Activated B cell treated with CpG ODN at 0.5 μM for 24 hours (primary cell): ENCODE measurements at places on chromosomes 1 and 21.

DNA sequence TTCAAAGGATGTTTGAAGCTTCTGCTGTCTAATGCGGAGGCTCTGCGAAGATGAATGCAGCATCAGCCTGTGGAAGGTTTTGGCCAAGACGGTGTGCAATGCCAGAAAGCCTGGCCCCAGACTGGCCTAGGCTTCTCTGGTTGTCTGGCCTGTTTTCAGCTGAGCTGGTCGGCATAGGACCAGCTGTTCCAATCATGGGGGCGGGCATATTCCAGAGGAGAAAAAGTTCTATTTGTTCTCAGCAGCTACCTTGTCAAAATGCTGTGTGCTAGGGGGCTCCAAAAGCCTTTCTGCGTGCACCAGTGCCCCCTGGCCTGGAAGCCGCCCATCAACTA, 57.6 kb downstream of the TGFB2 start:
- H3K27ac ChIP-seq, result no peak overlapping the region
- no peaks in the 10 kb centered on the region for H3K27me3 ChIP-seq
- no peak for DNase-seq
- no peaks in the 10 kb centered on the region for H3K4me1 ChIP-seq
- no peak overlapping the region for H3K4me3 ChIP-seq
- H3K36me3 ChIP-seq, result no peaks in the 10 kb centered on the region

DNA sequence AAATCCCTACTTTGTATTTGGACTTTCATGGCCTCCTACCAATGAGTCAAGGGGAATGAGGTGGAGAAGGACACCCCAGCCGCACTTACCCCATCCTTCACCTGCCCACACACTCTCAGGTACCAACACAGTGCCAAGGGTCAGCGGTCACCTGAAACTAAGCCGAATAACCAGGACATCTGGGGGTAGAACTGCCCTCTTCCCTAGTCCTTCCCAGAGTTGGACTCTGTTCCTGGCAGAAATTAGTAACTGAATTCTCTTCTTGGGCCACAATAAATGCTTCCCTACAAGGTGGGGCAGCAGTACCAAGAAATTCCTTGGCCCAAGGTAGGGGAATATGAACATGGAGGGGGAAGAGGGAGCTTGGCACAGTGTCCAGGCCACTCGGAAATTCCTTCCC, 7.3 kb downstream of the SLC45A3 start:
- no peaks in the 10 kb centered on the region for H3K27me3 ChIP-seq
- no peak overlapping the region for H3K4me3 ChIP-seq
- no peaks in the 10 kb centered on the region for H3K36me3 ChIP-seq
- H3K4me1 ChIP-seq, result peaks cover 56% of the 10 kb centered on the region
- no peak for DNase-seq
- H3K27ac ChIP-seq, result no peak overlapping the region

GRCh38 chr1:44401256-44402228, 3.5 kb upstream of the RNF220 start:
- H3K36me3 ChIP-seq, result no peaks in the 10 kb centered on the region
- peaks cover 16% of the 10 kb centered on the region for H3K4me1 ChIP-seq
- no peak overlapping the region for H3K4me3 ChIP-seq
- no peak for DNase-seq

GRCh38 chr1:5348732-5349465, 643.3 kb downstream of the NPHP4 start:
- H3K4me3 ChIP-seq, result no peak overlapping the region
- H3K4me1 ChIP-seq, result no peaks in the 10 kb centered on the region
- no peak for DNase-seq
- H3K27me3 ChIP-seq, result no peaks in the 10 kb centered on the region

DNA sequence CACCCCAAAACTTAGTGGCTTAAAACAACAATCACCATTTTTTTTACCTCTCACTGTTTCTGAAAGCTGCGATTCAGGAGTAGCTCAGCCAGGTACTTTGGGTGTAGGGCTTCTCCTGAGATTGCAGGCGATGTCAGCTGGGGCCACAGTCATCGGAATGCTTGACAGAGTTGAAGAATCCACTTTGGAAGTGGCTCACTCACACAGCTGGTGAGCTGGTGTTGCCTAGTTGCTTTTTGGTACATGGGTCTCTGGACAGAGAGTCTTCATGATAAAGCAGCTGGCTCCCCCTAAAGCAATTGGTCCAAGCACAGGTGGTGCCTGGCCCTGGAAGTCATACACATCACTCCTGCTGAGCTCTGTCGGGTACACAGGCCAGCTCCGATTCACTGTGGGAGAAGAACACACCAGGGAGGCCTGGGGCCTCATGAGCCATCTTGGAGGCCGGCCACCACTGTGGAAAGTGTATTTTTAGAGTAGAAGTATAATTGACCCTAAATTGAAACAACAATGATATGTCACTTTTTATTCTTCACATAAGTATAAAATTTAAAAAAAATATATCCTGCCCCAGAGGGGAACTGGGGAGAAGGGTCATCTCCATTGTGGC, 75.2 kb upstream of the GALNT2 start:
- no peak overlapping the region for H3K27ac ChIP-seq
- no peak for DNase-seq
- H3K27me3 ChIP-seq, result peaks cover 6% of the 10 kb centered on the region
- no peaks in the 10 kb centered on the region for H3K36me3 ChIP-seq
- peaks cover 8% of the 10 kb centered on the region for H3K4me1 ChIP-seq
- H3K4me3 ChIP-seq, result no peak overlapping the region

GRCh38 chr1:179550746-179551682, 24.7 kb downstream of the NPHS2 start:
- no peak for DNase-seq
- no peak overlapping the region for H3K4me3 ChIP-seq
- H3K4me1 ChIP-seq, result no peaks in the 10 kb centered on the region
- peaks cover 8% of the 10 kb centered on the region for H3K27me3 ChIP-seq

DNA sequence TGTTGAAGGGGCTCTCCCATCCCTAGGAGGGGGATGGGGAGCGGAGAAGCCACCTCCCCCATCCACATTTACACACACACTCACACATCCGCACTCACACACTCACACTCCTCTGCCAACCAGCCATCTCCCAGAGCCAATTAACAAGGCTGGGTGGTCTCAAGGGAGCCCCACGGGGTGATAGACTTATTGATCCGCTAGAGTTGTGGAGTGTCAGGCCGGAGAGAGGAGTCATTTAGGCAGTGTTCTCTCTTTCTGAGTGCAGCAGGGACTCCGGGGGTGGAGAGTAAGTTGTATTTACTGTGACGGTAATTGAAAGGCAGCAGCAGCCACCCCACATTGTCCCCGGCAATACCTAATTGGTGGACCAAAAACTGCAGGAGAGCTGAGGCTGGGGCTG, 61.6 kb downstream of the KLHDC7A start:
- H3K4me3 ChIP-seq, result no peak overlapping the region
- H3K4me1 ChIP-seq, result no peaks in the 10 kb centered on the region
- H3K36me3 ChIP-seq, result no peaks in the 10 kb centered on the region
- peaks cover 44% of the 10 kb centered on the region for H3K27me3 ChIP-seq
- DNase-seq, result no peak
- H3K27ac ChIP-seq, result no peak overlapping the region

- peaks cover 59% of the 10 kb centered on the region for H3K36me3 ChIP-seq
- H3K27ac ChIP-seq, result no peak overlapping the region
- no peaks in the 10 kb centered on the region for H3K27me3 ChIP-seq
- DNase-seq, result no peak
Observed at GRCh38 chr1:93349231-93350135, 3.8 kb downstream of the DR1 start.

GRCh38 chr1:26728645-26729044, 32.8 kb downstream of the ARID1A start:
- H3K27me3 ChIP-seq, result no peaks in the 10 kb centered on the region
- no peak for DNase-seq
- H3K4me1 ChIP-seq, result peaks cover 68% of the 10 kb centered on the region
- H3K4me3 ChIP-seq, result no peak overlapping the region
- peak overlapping the region; percentile 67 for H3K27ac ChIP-seq
- H3K36me3 ChIP-seq, result peaks cover 43% of the 10 kb centered on the region

DNA sequence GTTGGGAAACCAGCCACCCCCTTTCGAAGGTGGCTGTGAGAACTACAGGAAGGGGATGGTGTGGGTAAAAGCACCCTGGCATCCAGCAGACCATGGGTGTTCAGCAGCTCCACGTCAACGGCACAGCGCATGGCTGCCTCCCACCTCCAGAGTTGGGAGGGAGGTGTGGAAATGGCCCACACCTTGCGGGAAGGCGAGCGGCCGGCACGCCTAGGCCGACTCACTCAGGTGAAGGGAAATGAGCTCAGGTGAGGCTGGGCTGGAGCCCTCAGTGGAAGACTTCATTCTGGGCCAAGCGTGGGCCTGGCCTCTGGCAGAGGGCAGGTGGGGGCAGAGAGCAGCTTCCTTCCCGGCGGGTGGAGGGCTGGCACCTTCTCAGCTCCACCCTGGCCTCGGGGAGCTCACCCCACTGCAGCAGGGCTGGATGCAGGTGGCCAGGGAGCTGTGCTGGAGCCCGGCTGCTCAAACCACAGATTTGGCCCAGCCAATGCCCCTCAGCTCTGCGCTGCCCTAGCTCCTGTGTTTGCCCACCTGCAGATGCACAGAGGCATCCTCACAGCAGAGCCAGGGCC, 24.8 kb upstream of the ALDH4A1 start:
- H3K4me1 ChIP-seq, result peaks cover 80% of the 10 kb centered on the region
- no peak for DNase-seq
- peak overlapping the region; percentile 79 for H3K4me3 ChIP-seq
- peak overlapping the region; percentile 95 for H3K27ac ChIP-seq
- H3K36me3 ChIP-seq, result no peaks in the 10 kb centered on the region
- no peaks in the 10 kb centered on the region for H3K27me3 ChIP-seq

GRCh38 chr1:40477678-40478053, 576 bp downstream of the ZFP69 start:
- peak overlapping the region; percentile 85 for H3K4me3 ChIP-seq
- H3K27me3 ChIP-seq, result no peaks in the 10 kb centered on the region
- peak overlapping the region; percentile 87 for H3K27ac ChIP-seq

GRCh38 chr1:72051538-72051937, 230.8 kb downstream of the NEGR1 start:
- no peaks in the 10 kb centered on the region for H3K4me1 ChIP-seq
- no peak overlapping the region for H3K4me3 ChIP-seq
- no peaks in the 10 kb centered on the region for H3K36me3 ChIP-seq
- no peak overlapping the region for H3K27ac ChIP-seq
- DNase-seq, result no peak

GRCh38 chr1:197619008-197619640, 156.2 kb downstream of the DENND1B start:
- no peaks in the 10 kb centered on the region for H3K27me3 ChIP-seq
- DNase-seq, result no peak
- H3K4me1 ChIP-seq, result no peaks in the 10 kb centered on the region
- H3K4me3 ChIP-seq, result no peak overlapping the region
- peaks cover 16% of the 10 kb centered on the region for H3K36me3 ChIP-seq

GRCh38 chr1:199734186-199734585, 293.3 kb upstream of the NR5A2 start:
- no peaks in the 10 kb centered on the region for H3K27me3 ChIP-seq
- DNase-seq, result no peak
- H3K4me3 ChIP-seq, result no peak overlapping the region
- H3K36me3 ChIP-seq, result no peaks in the 10 kb centered on the region
- H3K27ac ChIP-seq, result no peak overlapping the region

- H3K4me1 ChIP-seq, result no peaks in the 10 kb centered on the region
- no peaks in the 10 kb centered on the region for H3K36me3 ChIP-seq
- H3K27me3 ChIP-seq, result peaks cover 18% of the 10 kb centered on the region
- DNase-seq, result no peak
Observed at GRCh38 chr1:17891205-17892110, 136.3 kb downstream of the ACTL8 start.

- no peaks in the 10 kb centered on the region for H3K36me3 ChIP-seq
- no peak overlapping the region for H3K27ac ChIP-seq
- DNase-seq, result no peak
- H3K4me3 ChIP-seq, result no peak overlapping the region
Observed at GRCh38 chr21:17578162-17578561, 34.5 kb downstream of the BTG3 start.

GRCh38 chr1:204777591-204777990, 92.1 kb upstream of the LRRN2 start:
- H3K4me1 ChIP-seq, result no peaks in the 10 kb centered on the region
- H3K27ac ChIP-seq, result no peak overlapping the region
- no peak overlapping the region for H3K4me3 ChIP-seq
- H3K27me3 ChIP-seq, result peaks cover 14% of the 10 kb centered on the region
- H3K36me3 ChIP-seq, result no peaks in the 10 kb centered on the region
- DNase-seq, result no peak

DNA sequence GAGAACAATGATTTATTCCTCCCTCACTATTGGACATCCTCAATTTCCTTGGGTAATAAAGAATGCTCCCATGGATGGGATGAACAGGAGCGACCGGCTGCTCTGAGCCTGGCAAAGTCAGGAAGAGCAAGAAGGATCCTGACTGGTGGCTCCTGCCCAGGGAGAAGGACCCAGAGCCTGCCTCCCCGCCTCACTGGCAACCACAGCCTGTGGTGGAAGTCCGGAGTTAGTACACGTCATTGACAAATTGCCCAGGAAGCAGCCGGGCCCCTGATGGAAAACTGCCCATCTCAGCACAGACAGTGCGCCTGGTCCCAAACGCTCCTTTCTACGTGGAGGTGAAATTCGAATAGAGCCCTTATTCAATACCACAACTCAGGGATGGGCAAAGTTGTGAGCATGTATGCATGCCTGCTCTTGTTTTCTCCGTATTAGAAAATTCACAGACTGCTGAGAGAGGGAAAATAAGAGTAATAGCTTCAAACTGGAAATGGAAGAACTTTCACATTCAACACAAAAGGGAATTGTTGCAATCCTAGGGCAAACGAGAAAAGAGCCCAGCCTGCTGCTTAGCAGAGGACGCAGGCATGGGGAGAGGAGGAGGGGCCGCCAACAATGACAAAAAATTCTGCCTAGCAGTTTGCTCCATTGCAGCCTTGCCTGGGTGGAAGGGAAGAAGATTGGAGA, 397.1 kb upstream of the VAMP3 start:
- no peaks in the 10 kb centered on the region for H3K4me1 ChIP-seq
- H3K27ac ChIP-seq, result no peak overlapping the region
- H3K36me3 ChIP-seq, result no peaks in the 10 kb centered on the region
- peaks cover 1% of the 10 kb centered on the region for H3K27me3 ChIP-seq
- DNase-seq, result no peak

GRCh38 chr1:221594576-221594975, 147.3 kb downstream of the DUSP10 start:
- no peaks in the 10 kb centered on the region for H3K36me3 ChIP-seq
- H3K27ac ChIP-seq, result no peak overlapping the region
- H3K4me3 ChIP-seq, result no peak overlapping the region
- DNase-seq, result no peak
- no peaks in the 10 kb centered on the region for H3K27me3 ChIP-seq
